CD4-positive, alpha-beta memory T cell (primary cell): ENCODE measurements at places on chromosomes 3 and 15. TPM values are rescaled to one million over a fixed set of nuclear protein-coding genes. Genes with fewer than 3 reads are reported as not detected.

CAPN3 gene
- total RNA-seq, result 25.0 TPM

GRCh38 chr3:169836942-169837275, 24.2 kb upstream of the LRRC34 start:
- no peak for DNase-seq

- DNase-seq, result no peak
Measured at GRCh38 chr3:154583086-154583634, 153.2 kb upstream of the GPR149 start.

PDIA3 gene
- 232 TPM for total RNA-seq

DNA sequence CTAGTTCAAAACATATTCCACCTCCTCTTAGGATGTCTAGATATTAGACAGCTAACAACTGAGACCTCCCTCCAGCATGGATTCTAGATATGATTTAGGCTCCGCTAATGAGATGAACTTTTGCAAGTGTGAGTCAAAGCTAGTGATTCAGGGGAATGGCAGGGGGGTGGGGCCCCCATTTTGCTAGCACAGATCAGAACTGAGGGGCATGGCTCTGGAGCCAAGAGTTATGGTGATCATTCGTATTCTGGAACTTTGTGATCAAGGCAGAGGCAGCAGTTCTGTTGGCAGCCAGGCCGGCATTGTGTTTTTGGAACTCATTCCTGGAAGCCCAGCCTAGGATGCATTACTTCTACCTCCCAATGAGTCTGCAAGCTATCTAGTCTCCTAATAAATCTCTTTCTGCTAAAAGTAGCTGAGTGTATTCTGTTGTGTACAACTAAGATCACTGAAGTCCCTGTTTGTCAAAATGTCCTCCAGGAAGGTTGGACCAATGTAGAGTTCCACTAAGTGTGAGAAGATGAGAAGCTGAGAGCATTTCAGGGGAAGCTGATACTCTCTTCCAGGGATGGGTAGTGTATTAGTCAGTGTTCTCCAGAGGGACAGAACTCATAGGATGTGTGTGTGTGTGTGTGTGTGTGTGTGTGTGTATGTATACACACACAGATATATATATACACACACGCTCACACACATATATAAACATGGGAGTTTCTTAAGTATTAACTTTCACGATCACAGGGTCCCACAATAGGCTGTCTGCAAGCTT, 312.7 kb downstream of the TLE3 start:
- no peak for DNase-seq

DNA sequence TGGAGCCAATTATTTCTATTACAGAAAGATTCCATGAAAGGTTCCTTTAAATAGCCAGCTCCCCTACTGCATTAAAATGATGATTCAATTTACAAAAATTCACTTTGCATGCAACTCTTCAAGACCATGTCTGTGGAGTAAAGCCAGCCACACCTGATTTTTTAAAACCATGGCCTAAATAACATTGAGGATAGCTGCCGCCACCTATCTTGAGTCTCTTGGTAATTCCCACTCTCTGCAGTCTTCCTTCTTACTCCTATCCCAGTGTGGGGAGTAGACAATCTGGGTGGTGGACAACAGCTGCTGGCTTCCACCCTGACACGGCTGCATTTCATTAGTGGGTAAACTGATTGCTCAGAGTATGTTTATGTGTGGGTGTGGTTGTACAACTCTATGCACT, 10.7 kb downstream of the LRTM1 start:
- no peak for DNase-seq

LMLN gene
- 6.5 TPM for total RNA-seq

- DNase-seq, result no peak
Measured at GRCh38 chr15:36479200-36479896, 100.1 kb upstream of the CDIN1 start.

DNA sequence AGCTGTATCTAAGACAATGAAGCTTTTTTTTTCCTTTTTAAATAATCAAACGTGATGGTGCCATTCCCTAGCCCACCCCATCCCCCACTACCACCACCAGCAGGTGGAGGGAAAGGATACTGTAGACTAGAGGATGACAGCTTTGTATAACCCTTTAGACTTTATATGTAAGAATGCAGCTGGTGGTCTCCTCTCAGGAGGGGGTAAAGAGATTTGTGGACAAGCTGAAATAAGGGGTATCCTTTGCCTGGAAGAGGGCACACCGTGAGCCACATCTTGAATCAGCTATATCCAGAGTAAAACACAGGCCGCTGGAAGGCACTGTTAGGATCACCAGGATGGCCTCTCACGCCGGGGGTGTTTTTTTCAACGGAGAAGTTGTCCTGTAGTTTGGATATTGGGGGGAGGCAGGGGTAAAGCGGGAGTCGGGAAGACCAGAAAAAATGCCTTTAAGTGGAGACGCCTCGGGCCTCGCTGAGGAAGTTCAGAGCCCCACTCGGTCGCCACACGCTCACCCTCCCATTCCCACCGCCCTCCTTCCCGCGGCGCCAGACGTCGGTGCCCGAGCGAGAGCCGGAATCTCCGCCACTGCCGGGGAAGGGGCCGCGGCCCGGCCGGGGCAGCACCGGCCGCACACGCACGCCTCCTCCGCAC, 986 bp downstream of the KPNA4 start:
- DNase-seq, result no peak

DNA sequence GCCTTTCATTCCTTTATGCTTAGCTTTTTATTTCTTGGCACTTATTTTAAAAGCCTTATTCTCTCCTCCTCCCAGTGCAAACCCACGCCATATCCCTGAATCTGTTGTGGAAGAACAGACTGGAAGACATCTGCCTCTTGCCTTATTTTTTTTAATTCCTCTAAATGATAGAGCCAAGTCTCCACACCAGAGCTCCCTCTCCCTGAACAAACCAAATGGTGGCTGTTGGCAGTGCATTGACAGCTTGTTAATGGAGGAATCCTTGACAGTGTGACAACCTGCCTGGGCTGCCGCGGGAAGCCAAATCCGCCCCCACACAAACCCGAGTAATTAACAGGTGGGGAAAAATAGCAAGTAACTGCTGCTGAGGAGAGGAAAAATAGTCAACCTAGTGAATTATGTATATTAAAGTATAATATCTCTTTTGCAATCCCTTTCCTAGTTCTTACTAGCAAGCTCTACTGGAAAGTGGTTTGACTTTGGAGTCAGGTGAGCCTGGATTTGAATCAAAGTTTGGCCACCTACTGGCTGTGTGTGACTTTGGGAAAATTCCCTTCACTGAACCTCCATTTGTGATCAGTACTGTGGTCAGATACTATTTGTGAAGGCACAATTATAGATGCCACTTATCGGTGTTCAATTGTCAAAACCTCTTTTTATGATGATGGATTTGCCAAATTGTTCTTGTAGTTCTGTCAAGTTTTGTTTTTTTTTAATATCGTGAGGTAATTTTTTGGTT, 589.6 kb downstream of the PDCD6IP start:
- no peak for DNase-seq

DNA sequence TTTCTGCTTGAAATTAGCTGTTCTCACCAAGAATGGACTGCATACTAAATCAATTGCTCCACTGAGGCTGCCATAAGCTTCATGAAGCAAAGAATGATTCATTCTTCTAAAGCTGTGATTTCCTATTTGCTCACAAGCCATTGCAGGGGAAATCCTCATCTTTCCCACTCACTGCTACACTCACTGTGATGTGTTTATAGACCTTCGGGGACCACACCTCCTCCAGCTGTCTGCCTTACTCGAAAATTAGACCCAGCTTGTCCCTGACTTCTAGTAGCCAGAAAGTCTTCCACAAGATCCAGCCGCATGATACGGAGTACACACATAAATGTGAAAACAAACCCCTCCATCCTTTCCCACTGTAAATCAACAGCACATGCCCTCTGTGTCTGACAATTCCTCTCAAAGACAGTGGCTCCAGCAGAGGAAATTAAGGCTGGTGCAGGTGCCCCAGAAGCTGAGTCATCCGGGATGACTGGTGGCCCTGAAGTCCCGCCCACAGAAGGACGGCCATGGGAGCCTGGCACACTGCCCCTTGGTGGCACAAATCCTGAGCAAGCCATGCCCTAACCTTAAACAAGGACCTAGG, 172.0 kb downstream of the STT3B start:
- DNase-seq, result no peak

DNA sequence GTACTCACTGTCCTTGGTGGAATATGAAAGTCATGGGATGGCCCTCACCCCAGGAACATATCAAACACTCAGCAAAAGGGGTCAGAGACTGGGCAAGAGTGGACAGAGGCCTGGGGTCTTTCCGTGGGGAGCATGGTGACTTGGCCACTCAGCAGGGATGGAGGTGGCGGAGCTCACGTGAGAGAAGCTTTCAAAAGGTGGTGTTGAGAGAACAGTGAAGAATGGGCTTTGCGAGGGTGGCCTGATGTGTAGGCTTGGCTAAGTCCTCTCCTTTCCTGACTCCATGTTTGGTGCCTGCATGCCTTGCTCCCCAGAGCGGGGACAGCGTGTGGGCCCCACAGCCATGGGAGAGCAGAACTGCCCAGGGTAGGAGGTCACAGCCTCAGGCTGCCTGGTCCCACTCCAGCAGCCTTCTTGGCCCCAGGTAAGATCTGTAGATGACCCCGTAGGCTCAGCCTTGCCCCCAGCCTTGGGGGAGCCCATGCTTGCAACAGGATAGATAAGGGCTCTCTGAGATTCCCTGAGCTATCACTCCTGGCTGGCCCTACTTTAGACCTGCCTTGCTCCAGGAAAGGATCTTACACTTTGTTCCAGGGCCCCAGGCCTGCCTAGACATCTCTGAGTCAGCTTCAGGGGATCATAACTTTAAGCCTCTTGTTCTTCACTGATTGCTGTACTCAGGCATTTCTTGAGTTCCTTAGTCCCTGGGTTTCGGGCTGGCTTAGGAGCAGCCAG, 17.0 kb downstream of the RPLP1 start:
- no peak for DNase-seq

DNA sequence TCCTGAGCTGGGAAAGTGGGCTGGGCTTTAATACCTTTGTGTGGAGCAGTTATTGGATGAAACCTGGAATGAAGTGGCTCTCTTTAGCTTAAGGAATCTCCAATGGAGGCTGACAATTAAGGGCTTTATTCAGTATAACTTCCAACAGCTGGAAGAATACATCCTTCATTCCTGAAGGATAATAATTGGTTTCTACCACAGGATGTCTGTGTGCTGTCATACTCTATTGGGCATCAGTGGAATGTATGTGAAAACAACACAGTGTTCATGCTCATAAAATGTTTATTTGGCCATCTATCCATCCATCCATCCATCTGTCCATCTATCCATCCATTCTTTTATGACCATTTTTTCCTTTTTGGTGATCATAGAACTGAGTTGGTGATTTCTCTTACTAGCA, 220.7 kb upstream of the GAP43 start:
- DNase-seq, result no peak

DNA sequence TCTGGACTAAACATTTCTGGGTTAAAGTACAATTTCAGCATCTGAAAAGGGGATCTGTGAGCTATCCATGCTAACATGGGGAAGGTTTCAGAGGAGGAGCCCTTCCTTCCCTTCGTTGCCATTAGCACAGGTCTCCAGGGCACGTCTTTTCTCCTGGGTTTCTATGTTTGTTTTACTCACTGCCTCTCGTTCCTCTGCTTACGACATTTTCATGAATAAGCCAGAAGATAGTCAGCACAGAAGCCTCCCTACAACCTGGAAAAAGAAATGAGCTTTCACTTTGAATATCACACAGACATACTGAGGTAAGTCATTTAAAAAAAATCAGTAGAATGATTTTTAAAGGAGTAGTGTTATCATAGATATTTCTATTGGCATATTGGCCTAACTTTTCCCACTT, 117.2 kb upstream of the KCNMB2 start:
- no peak for DNase-seq

DNA sequence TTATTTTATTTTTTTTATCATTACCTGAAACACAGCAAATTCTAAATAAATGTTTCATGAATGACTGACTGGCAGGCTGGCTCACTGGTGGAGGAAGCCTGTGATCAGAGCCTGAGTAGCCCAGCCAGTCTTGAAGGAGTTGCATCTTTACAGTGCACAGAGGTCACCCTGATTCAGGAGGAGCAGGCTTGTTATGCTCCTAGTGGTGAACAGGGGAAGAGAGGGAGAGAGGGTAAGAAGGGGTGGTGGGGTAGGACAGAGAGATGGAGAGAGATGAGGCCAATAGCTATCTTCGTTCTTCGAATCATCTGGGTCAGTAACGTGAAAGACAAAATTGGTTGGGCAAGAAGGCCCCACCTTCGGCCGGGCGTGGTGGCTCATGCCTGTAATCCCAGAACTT, 202.6 kb upstream of the MCTP2 start:
- DNase-seq, result no peak
